ENCODE measurements at places on chromosomes 4 and X.

GRCh38 chr4:27090406-27090805 lies 229.8 kb downstream of the STIM2 start:
- DNase-seq = peak; percentile 10

GRCh38 chrX:69031971-69032391 lies 133.3 kb downstream of the PJA1 start:
- DNase-seq = no peak

GRCh38 chrX:25295466-25295865 lies 279.7 kb upstream of the ARX start:
- DNase-seq = no peak

- no peak for DNase-seq
Observed at GRCh38 chrX:9569876-9570301, 105.0 kb downstream of the TBL1X start.

- peak; percentile 36 for DNase-seq
Observed at GRCh38 chr4:24659241-24659961, 75.0 kb upstream of the DHX15 start.

- peak; percentile 30 for DNase-seq
Observed at GRCh38 chr4:148056879-148057278, 325.0 kb downstream of the ARHGAP10 start.

DNA sequence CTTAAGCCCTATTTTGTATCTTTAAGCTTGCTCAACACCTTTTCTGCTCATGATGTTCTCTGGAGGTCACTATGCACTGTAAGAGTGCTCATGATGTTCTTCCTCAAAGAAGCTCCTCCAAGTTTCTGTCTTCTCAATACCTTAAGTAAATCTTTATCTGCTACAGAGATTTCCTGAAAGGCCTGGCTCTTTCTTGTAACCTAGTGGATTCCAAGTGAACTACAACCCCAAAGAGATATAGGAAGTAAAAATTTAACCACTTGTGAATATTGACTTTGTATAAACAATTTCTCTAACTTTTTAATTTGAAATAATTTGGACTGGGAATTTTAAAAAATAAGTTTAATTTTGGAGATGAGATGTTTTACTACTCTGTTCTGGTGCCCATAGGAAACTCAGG lies 39.3 kb upstream of the XK start:
- DNase-seq = no peak

DNA sequence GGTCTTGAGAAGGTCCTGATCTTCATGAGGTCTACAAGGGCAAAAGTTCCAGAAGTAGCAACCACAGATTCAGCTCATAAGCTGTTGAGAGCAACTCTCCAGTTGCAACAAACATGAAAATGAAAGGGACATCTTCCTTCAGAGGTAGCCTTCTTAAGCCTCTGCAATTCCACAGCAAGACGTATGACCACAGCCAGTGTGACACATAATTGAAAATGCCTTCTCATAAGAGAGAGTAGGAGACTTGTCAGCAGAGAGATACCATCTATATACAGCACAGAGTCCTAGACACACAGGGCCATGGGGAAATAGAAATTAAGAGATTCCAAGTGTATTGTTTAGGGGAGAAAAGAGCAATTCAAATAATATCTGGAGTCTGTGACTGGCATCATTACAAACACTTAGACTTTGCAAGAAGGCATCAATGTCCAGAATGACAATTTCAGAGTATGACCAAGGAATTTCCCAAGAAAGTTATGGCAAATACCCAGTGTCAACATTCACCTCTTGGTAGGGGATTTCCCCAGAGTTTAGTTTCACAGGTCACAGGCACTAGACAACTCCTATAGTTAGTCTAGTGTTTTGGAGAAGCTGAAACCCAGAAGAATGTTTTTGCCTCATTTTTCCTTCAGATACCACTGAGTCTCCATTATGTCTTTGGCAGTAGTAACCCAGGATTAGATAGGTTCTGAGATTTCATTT lies 340.3 kb downstream of the ZNF674 start:
- DNase-seq = no peak

GRCh38 chr4:42167709-42168108 lies 15.3 kb upstream of the BEND4 start:
- no peak for DNase-seq

GRCh38 chr4:73864961-73865360 lies 4.2 kb upstream of the CXCL1 start:
- no peak for DNase-seq

GRCh38 chr4:117949621-117950020 lies 84.7 kb upstream of the NDST3 start:
- DNase-seq = no peak

DNA sequence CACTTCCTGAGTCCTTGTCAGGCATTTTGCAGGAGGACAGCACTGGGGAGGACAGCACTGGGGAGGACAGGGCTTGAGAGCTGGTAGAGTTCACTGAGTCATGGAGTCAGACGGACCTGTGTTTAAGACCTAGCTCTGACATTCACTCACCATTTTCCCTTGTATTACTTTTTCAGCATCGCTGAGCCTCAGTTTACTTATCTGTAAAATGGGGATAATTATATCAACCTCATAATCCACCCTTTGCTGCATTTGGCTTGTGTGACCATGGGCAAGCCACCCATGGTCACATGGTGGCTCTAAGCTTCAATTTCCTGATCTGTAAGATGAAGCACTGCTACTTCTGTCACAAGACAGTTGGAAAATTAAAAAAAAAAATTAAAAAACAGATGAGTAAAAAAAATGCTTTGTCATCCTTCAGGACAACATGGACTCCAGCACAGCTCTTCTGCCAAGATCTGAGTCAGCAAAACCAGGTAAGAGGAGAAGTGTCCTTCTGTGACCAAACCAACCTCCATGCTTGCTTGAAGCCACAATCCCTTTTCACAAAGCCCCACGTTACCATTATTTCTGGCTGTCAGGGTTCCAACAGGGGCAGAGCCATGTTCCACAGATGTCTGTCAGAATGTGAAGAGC lies 275.5 kb downstream of the RAB28 start:
- DNase-seq = no peak

GRCh38 chr4:155809835-155810234 lies 51.0 kb downstream of the GUCY1B1 start:
- peak; percentile 86 for DNase-seq

GRCh38 chrX:13254076-13254785 lies 65.6 kb downstream of the ATXN3L start:
- DNase-seq = no peak

GRCh38 chr4:181661090-181661489 lies 582.1 kb upstream of the TENM3 start:
- no peak for DNase-seq

- DNase-seq = no peak
Observed at GRCh38 chr4:53914313-53915016, 149.9 kb downstream of the CHIC2 start.

GRCh38 chrX:42515939-42516338 lies 262.0 kb downstream of the PPP1R2C start:
- DNase-seq = no peak

DNA sequence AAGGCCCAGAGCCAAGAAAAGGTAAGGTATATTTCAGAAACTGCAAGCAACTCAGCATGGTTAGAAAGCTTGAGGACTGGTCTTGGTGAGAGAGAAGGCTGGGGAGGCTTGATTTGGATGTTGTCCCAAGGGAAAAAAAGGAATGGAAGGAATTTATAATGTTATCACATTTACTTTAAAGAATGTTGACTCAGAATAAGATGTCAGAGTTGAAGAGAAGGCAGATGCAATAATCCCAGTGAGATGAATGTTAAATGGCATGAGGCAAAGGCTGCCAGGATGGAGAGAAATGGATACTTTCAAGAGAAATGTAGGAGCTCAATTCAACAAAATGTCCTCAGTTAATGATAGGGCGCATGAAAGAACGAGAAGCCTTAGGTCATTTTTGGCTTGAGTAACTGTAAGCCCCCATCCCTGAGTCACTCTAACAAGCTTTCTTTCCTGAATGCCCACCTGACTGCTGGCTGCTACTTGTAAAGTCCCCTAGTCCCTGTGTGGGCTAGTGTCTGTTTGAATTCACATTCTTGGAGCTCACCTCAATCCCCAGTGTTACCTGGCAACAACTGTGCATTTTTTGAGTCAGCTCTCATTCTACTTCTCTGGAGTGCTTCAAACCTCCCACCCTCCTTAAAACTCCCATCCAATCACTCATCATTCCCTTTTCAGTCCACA lies 103.0 kb upstream of the TAPT1 start:
- no peak for DNase-seq

DNA sequence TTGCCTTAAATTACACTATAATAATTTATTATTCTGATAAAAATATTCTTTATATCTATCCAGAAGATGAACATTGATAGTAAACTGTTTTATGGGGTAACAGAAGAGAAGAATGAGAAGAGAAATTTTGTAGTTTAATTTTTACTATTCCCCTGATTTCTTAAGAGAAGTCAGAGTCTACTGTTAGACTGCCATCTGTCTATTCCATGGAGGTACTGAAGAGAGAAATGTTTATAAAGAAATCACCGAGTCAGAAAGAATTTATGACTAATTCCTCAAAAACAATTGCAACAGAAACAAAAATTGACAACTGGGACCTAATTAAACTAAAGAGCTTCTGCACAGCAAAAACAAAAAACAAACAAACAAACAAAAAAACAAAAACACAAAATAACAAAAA lies 149.9 kb downstream of the FGF16 start:
- no peak for DNase-seq

GRCh38 chrX:97234471-97235081 lies 350.9 kb downstream of the RPA4 start:
- no peak for DNase-seq

GRCh38 chrX:20459410-20460350 lies 193.0 kb upstream of the RPS6KA3 start:
- no peak for DNase-seq

DNA sequence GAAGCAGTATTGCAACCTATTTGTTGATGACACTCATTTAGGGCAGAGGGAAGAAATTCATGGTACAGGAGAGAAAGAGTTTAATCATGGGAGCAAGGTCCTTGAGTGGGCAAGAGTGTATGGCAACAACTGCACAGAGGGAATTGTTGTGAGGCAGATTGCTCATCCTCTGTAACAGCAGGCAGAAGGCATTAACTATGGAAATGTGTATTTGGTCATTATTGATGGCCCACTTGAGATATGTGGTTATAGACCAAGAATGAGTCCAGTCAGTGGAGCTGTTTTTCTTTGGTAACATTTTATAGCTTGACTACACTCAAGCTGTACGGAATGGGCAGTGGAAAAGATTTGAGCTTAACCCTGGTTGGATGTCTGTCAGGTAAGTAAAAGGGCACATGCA lies 15.9 kb downstream of the PLRG1 start:
- no peak for DNase-seq

DNA sequence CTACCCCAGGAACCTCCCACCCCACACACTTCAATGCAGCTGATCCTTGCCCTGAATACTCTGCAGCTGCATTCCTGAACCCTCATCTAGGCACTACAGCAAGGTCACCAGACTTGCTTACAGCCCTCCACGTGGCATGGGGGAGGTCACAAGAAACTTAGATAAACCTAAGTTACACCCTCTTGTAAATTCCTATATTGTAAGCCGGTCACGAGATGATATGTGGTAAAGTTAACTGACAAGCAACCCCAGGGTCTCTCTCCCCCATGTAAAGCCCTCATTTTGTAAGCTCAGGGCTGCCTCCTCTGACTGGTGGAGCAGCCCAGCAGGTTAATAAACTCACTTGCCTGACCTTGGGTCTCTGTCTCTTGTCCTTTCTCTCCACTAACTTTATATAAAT lies 570.7 kb downstream of the PCDH7 start:
- no peak for DNase-seq

DNA sequence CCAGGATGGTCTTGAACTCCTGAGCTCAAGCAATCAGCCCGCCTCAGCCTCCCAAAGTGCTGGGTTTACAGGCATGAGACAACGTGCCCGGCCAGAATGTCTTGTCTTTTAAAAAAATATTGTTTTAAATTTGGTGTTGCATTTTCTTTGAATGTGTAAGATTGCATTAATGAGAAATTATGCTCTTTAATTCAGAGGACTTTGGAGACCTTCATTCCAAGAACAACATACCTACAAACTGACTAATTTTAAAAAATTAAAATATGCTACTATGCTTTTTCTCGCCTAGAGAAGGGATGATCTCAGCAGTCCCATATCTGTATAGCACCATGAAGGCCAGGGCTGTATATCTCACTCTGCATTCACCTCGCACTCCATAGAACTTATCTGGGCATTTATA lies 204.3 kb upstream of the SLC7A11 start:
- DNase-seq = no peak

DNA sequence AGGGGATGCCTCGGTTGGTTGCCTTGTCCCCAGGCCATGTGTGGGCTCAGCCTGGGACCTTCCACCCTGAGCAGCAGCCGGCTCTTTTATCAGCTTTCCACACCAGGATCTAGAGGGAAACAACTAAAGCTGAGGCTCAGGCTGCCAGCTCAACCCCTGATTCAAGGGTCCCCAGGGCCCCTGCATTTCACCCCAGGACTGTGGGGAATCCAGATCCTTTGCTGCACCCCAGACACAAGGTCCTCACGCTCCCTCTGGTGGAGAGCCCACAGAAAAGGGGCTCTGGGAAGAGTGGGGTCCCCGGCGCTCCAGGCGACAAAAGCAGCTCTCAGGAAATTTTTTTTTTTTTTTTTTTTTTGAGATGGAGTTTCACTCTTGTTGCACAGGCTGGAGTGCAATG lies 64.3 kb downstream of the ZFYVE28 start:
- DNase-seq = no peak

Data from COR-L47 (cell line).